SW480 (cell line): ENCODE measurements at places on chromosomes 2 and 18.

DNA sequence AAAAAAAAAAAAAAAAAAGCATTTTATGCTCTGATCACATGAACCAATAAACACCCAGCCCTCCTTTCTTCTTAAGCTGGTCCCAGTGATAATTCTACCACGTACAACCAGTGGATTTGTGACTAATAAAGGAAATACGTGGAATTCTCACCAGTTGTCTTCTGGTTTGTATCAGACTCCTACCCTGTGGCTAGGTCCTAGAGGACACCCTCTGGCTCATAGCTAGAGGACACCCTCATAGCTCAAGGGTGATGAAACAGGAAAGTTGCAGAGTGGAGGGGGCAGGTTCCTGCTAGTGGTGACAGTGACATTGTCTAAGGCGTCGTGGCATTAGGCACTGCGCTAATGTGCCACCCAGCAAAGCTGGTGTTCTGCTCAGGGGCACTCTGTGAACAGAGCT lies 167.8 kb downstream of the BCL11A start:
- no peak for DNase-seq

DNA sequence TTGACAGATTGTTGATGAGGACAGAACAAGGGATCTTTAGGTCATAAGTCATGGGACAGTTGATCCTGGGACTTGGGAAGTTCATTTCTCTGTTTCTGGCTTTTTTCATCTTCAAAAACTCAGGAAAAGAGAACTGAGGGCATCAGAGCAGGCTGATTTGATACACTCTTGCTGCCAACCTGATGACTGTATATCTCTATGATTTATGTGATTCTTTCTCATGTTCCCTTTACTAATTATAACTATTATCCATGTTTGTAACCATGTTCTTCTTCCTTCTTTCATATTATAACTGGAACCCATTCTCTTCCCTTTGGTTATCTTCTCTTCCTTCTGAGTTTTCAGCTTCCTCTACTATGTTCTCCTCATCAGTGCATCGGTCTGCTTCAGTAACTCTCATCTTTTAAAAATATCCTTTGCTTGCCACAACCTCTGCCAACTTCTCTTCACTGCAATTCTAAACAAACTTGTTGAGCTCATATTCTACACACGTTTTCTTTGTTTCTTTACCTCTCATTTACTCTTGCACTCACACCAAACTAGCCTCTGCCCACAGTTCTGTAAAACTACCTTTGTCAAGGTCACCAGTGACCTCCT lies 13.5 kb downstream of the RASGRP3 start:
- DNase-seq: no peak

DNA sequence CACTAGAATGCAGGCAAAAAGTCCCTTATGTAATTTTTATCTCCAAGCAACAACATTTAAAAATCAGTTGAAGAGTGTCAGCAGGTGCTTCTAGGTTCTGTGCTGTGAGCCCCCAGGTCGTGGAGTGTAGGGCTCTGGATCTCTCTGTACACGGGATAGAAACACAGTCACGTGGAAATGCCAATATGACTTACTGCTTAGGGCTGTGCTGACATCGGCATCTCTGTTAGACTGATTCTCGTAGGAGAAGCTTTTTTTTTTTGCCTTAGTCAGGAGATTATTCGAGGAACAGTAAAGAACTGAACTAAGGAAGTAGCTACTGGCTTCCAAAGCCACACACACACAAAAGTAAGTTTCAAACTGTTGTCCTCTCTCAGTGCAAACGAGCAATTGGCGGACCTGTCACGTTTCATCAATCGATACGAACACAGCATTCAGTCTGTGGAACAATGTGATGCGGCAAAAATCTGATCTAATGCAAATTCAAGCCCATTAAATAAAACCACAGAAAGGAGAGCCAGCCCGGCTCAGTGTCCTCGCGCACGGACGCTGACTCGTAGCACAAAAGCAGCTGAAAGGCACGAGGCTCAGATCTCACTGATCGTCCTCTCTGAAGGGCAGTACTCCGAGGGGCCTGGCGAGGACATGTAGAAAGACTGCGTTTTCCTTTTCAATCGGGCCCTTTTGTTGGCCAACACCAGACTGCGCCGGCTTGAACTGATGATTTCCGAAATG lies 41.5 kb downstream of the PRELID3A start:
- no peak for DNase-seq

DNA sequence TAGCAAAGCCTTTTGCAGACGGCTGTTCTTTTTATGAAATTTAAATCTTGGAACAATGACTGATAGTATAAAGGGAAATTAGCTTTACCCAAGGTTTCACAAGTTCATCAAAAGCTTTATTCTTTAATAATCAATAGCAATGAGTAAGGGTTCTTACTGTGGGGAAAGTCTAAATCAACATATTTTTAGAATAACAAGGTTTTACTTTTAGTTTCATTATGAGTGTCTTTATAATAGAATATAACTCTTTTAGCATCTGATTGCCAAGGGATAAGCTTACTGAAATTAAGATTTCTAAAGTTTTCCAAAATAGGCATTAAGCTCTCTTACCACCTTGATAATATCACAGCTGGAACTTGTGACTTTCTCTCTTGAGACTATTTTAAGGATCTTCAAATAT lies 1489.7 kb downstream of the LRP1B start:
- no peak for DNase-seq

DNA sequence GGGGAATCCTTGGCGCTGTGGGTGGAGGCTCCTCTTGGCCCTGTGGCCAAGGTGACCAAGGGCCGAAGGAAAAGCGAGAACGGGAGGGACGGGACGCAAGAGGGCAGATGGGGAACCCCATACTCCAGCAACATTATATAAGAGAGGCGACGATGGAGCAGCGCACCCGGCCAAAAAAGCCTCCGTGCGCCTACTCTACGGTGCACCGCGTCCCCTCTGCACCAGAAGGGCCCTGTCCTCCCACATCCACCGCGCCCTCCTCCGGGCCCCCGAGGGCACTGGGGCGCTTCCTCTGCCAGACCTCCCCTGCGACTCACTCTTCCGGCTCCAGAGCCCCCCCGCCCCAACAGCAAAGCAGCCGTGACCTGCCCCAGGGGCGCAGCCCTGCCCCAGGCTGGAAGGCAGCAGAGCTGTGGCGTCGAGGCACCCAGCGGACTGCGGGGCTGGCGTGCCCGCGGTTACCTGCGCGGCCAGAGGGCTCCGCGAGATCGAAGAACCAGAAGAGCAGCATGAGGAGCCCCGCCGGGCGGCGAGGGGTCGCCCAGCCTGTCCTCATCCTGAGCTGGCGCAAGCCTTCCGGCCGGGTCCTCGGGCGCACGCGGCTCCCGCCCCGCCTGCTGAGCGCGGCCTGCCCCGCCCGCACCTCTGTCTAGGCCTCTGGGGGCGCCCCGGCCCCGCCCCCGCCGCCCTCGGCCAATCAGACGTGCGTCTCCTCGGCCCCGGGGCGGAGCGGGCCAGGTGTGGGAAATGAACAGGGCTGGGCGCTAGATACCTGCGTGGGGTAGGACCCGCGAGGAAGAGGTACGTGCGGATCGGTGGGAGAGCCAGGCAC lies 106.3 kb upstream of the CD302 start:
- DNase-seq: no peak

DNA sequence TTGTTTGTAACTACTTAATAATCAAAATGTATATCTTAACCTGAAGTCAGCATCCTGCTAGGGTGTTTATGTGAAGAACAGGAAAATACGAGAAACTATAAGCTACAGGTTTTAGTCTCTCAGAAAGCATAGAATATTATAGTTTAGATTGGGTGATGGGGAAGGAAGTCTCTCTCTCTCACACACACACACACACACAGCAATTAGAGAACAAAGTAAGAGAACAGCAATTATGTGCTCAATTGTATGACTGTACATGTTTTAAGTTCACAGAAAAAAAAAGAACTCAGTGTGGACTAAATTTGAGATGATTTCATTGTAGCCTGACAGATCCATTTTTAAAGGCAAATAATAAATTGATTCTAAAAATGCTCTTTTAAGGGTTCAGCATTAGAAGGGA lies 94.3 kb upstream of the ZNF516 start:
- DNase-seq: no peak

GRCh38 chr2:188243381-188243780 lies 48.3 kb upstream of the GULP1 start:
- no peak for DNase-seq

GRCh38 chr2:48209214-48209885 lies 303.1 kb upstream of the FBXO11 start:
- DNase-seq: no peak

DNA sequence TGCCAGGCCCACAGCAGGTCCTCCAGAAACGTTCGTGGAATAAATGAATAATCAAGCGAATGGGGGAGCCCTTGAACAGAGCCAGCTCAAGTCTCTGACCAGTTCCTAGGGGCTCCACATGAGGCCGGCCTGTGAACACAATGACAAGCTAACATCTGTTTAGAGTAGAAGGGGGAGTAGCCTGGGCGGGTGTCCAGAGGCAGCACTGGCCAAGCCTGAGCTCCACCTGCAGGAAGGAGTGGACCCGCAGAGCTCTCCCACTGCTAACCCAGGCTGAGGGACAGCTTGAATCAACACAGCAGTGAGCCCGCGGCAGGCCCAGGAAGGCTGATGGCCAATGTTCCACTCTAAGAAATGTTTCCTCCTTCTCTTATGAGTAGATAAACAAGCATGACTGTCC lies 234.8 kb upstream of the RAB6C start:
- DNase-seq: no peak

DNA sequence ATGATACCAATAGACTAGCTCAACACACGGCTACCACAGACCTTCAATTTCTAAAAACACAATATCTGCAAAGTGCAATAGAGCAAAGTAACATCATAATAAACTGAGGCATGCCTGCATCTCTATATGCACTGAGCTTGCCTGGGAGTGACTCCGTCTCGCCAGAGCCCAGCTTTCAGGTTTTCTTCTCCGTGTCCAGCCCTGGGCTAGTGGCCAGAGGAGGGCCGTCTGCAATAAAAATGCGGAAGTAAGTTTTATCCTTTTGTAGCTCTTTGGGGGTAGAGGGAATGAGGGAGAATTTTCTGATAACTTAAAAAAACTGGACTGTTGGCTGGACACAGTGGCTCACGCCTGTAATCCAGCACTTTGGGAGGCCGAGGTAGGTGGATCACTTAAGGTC lies 41.0 kb upstream of the GPR17 start:
- DNase-seq: no peak

DNA sequence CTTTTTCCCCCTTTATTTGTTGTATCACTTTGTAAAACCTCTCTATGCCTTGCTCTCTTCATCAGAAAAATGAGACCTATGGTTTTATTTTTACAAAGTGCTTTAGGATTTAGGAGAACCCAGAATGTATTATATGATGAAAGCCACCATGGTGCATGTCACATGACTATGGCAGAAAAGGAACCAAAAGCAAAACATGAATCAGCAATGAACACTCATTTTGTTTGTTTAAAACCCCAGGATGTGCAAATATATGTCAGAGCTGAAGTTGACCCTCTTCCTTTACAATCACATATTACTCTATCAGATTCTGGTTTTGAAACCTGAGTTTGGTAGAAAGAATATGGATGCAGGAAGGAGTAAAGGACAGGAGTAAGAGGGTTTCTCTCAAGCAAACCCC lies 70.0 kb downstream of the FIGN start:
- no peak for DNase-seq

- DNase-seq: no peak
Measured at GRCh38 chr2:62808554-62808953, 103.0 kb downstream of the EHBP1 start.

GRCh38 chr18:36688020-36688965 lies 140.5 kb downstream of the TPGS2 start:
- DNase-seq: peak; percentile 25

GRCh38 chr2:86337244-86337835 lies at the start of gene REEP1:
REEP1 (minus strand) TSS chr2:86337626; CDS start chr2:86337510, 116 bp downstream.
- DNase-seq: peak; percentile 35

DNA sequence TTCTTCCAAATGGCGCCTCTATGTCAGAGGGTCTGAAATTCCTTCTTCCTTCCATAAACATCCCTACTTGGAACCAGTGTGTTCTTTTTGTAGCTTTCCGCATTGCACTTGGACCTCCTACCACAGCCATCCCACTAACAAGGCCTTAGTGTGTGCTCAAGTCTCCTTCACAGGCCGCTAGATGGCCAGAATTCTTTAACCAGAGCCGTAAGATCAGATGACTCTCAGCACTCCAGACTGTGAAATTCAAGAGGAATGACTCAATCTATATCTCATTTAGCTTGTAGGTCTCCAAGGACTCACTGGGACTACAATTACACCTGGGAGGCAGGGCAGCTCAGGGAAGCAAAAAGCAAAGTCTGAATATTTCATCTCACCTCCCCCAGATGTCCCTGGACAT lies 298.9 kb downstream of the EIPR1 start:
- DNase-seq: no peak

DNA sequence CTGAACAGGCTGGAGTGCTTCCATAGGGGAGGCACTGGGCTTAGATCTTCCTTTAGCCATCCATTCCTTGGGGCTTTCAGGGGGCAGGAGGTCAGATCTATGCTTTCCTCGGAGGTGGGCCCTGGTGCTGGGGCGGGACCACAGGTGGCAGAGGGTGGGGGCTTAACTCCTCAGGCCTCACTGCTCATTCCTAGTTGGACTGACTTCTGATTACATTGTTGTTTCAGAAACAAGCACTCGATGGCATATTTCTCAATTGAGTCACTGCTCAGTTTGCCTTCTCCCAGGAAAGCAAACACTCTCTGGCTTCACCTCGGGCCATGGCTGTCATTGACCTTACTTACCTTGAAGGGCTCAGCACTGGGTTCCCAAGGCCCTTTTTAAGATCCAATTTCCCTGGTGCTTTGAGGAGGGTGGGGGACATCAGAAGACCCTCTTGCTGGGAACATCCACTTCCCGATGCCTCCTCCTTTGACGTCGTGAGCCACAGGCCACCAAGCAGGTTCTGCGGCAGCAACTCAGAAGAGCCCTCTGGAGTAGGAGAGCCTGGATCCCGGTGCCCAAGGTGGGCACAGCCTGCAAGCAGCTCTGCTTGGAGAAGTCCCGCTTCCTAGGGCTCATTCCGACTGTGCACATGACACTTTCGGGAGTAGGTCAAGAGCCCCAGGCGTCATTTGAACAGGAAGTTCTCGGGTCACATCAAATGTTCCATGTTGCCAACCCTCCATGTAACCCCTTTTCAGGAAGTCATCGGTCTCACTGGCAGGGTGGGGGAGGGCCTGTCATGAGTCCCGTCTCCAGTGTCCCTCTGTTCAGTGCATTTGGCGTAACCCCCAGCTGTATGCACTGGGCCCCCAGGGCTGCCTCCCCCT lies 40.6 kb downstream of the SDC1 start:
- no peak for DNase-seq

GRCh38 chr2:173747035-173747434 lies 218.1 kb downstream of the SP3 start:
- DNase-seq: no peak

DNA sequence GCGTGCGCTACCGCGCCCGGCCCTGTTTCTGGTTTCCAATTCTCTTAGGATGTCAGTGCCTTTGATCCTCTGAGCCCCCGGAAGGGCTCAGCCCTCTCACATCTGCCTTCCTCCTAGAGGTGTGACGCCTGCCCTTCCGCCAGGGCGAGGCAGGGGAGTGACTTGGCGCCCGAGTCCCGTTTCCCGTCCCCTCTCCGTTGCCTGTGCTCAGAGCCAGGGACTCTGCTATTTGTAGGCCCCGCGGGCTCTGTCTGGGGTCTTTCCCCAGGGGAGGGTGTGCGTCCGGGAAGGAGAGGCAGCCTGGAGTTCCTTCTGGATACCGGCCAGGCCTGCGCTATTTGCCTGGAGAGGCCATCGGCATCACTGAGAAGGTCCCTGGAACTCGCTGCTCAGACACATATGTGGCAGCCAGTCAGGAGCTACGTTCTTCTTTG lies 103.7 kb upstream of the TAF1B start:
- peak; percentile 98 for DNase-seq
